ENCODE measurements at places on chromosomes 16 and 17.

DNA sequence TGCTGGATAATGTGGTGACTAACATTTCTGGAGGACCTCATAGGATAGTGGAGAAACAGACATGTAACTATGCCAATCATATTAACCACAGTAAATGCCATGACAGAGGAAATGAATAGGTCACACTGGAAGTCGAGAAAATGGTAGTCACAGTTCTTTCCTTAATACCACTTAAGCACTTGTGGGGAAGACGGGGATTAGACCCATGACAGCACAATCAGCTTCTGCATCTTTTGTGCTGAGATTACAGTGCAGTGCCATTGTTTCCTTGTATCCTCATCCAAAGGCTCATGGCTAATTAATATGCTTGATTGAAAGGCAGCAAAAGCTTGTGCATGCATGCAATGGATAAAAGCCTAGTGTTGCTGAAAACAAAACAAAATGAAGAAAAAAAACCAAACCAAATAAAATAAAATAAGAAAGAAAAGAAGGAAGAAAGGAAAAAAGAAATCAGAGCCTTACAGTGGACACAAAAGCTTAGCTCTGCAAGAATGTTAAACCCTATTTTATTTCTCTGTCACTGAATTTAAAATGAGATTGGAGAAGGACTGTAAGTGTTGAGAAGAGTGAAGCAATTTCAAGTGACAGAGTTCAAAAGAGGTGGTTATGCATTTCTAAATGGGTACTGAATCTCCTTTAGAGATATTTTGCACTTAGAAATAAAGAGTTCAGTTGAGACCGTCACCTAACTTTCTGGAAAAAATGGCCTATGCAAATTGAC lies 1011.9 kb downstream of the CDH8 start:
- DNase-seq, result no peak

DNA sequence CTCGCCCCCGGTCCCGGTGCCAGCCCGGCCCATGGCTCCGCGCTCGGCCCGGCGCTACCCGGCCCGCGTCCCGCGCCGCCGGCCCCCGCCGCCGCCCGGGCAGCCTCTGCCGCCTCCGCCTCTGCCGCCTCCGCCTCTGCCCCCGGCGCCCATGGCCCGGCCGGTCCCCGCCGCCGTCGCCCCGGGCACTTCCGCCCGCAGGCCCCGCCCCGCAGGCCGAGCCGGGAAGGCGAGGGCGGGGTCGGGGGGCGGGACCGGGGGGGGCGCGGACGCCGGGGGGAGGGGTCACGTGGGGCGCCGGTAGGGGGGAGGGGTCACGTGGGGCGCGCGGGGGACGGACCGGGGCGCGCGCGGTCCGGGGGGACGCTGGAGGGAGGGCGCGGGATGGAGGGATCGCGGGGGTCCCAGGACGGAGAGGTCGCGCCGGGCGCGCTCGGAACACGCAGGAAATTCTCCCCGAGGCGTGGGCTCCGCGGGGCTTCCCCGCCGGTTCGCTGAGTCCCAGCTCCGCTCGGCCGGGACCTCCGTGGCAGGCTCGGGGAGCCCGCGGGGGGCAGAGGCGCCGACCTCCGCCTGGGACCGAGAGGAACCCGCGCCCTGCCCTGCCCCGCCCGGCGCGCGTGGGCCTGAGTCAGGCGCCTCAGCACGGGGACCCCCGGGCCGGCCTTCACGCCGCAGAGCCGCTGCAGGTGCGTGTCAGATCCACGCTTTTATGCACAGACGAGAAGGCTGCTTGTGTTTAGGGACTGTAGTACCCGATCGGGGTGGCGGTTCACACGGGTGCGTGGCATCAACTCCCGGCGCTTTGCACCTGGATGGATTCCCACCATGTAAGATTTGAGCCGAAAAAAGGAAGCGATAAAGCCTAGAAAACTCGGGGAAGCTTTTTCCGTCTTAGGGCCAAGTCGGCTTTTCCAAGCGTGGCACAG lies at the start of gene PGAP6:
Gene PGAP6, minus strand, starts transcription at position 190 of the 929 bp plus-strand sequence. Its CDS starts 157 bp downstream, at position 33.
- DNase-seq, result peak; percentile 49

DNA sequence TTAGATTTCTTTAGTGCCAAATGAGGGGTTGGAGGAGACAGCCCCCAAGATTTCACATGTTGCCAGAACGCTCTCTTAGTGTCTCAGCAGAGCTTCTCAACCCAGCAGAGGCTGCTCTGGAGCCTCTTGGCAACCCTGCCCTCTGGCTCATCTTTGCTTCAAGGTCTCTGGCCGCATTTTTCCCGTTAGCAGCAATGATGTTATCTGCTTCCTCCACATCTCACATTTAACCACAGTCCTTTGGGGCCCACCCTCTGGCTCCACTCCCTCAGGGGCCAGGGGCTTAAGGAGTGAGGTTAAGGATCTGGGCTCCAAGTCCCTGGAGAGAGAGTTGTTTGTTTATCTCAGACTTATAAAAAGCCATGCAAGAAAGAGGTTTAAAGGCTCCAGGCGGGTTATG lies 3.3 kb upstream of the XYLT1 start:
- peak; percentile 32 for DNase-seq

GRCh38 chr16:87851601-87852000 lies 17.7 kb downstream of the SLC7A5 start:
- no peak for DNase-seq

- peak; percentile 33 for DNase-seq
These were observed 83.8 kb upstream of the HNF1B start for GRCh38 chr17:37828651-37829124.

- DNase-seq, result no peak
These were observed 119.1 kb downstream of the SDK2 start for GRCh38 chr17:73524941-73525679.

DNA sequence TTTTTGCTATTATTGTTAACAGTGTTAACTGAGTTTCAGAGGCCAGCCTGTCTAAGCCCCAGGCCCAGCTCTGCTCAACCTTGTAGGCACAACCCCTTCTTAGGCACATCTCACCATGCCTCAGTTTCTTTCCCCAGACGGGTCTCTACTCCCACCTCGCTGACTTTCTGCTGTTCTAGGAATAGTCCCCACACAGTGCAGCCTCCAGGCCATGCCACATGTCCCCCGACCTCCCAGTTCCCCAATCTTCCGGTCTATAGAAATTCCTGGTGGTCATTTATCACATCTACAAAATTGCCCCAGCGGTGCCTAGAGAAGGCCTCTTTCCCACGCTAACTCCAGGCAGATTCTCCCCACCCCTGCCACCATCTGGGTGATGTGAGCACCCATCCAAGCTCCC lies 34.8 kb downstream of the ADGRG5 start:
- DNase-seq, result no peak

GRCh38 chr16:30397056-30397455 lies 1.8 kb downstream of the ZNF48 start:
- no peak for DNase-seq

GRCh38 chr16:2813771-2814221 lies 3.2 kb upstream of the PRSS21 start:
- DNase-seq, result no peak

DNA sequence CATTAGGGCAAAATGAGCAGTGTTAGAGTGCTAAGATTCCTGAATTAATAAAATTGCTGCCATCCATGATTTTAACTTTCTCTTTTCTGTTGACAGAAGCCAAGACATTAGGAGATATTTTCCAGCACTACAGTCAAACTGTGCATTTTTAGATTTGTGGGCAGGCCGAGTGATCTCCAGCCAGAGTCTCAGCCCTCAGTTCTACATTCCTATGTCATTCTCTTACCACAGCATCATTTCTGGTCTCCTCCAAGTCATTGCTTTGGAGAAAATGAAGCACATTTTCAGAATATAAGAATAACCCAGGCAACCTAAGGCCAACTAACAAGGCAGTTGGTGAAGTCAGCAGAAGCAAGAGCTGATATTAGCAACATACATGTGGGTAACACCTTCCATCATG lies 74.6 kb upstream of the NUDT7 start:
- no peak for DNase-seq

GRCh38 chr17:17832032-17832363 lies 4.8 kb downstream of the SREBF1 start:
- DNase-seq, result no peak

GRCh38 chr17:64037802-64038201 lies 17.4 kb upstream of the ICAM2 start:
- no peak for DNase-seq

GRCh38 chr16:69270831-69271230 lies 40.3 kb upstream of the VPS4A start:
- no peak for DNase-seq

- peak; percentile 8 for DNase-seq
These were observed 39.8 kb downstream of the ABCA5 start for GRCh38 chr17:69287168-69287567.

- DNase-seq, result peak; percentile 8
These were observed 61.2 kb downstream of the MPHOSPH6 start for GRCh38 chr16:82108774-82109173.

DNA sequence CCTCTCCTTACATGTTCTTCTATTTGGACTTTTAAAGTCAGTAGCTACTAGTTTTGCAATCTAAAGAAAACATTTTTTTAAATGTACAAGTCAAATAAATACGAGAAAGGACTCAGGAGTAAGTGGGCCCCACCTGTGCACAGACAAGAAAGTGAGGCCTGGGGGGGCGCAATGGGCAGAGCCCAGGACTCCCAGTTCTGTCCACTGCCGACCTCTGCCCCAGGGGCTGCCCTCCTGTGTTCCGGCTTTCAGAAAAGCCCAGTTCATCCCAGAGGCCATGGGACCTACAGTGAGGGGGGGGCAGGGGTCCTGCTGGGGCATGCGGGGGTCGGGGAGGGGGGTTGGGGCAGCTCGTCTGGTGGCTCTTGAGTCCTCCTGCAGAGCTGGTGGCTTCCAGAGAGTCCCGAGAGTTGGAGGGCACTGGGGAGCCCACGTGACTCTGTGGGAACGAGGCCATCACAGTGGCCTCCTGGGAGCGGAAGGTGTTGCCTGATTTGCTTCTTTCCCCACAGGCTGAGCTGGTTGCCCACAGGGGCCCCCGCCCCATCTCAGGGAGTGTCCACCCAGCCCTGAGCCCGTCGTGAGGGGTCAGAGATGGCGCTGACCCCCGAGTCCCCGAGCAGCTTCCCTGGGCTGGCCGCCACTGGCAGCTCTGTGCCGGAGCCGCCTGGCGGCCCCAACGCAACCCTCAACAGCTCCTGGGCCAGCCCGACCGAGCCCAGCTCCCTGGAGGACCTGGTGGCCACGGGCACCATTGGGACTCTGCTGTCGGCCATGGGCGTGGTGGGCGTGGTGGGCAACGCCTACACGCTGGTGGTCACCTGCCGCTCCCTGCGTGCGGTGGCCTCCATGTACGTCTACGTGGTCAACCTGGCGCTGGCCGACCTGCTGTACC lies 2.4 kb downstream of the UTS2R start:
- no peak for DNase-seq

DNA sequence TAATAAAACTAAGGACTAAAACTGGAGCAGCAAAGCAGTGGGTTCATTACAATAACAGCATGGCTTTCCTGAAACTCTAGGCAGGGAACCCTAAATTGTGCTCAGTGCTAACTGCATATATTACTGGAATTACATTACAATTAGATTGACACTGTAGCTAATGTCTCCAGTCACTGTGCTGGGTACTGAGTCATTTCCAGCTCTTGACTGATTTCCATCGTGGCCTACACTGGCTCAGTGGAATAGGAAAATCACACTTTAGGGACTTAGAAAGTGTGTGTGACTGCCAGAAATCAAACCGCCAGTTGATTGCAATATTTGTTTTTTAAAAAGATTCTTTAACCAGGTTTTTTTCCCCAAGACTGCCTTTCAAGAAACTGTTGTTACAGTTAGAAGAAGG lies 1447.4 kb upstream of the GOT2 start:
- no peak for DNase-seq

- peak; percentile 2 for DNase-seq
These were observed 36.1 kb upstream of the COX10 start for GRCh38 chr17:14033166-14033565.

- DNase-seq, result no peak
These were observed 45.5 kb downstream of the TBC1D16 start for GRCh38 chr17:79990051-79990592.

- peak; percentile 74 for DNase-seq
These were observed 206.4 kb downstream of the HS3ST3A1 start for GRCh38 chr17:13395346-13395745.

- peak; percentile 35 for DNase-seq
These were observed 184.8 kb upstream of the CIBAR2 start for GRCh38 chr16:85296859-85297660.

- no peak for DNase-seq
These were observed 62.4 kb downstream of the STH start for GRCh38 chr17:46061435-46061834.

- peak; percentile 89 for DNase-seq
These were observed 15.3 kb downstream of the RNF43 start for GRCh38 chr17:58402047-58402446.

DNA sequence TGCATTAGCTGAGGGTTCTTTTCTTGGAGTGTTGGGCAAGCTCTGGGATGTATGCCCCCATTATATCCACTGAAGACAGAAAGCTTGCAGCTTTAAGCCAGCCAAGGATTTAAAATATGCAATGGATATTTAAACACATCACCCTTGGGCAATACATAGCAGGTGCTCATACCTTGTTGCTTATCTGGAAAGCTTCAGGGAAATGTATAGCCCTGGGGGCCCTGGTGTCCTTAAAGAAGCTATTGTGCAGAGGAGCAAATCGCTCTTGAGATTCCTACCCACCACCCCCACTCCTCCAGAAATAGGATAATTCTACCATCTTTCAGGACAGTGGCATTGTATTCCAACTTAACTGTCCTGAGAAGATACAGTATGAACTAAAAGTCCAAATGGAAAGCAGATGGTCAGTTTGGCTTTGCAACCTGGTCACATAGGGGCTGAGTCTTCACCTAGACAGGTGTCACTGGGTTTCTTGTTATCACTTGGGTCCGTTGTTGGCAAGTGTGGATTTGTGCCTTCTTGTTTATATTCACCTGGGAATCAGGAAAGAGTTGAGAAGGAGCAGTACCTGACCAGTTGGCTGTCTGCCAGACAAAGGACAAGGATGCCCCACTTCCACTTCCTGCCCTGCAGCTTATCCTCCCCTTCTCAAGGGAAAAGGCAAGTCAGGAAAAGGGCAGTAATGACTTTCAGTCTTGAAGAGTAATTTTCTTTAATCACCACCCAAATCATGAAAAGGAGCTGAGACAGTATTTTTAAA lies 3.4 kb downstream of the ANKRD40CL start:
- DNase-seq, result no peak

- DNase-seq, result peak; percentile 51
These were observed 68.0 kb downstream of the AKAP1 start for GRCh38 chr17:57152967-57153528.

Data from RPMI7951 (cell line).